ENCODE measurements at places on chromosomes 13 and 19.
A peak's percentile ranks its signal among the peaks of the same experiment; 100 is the strongest.

DNA sequence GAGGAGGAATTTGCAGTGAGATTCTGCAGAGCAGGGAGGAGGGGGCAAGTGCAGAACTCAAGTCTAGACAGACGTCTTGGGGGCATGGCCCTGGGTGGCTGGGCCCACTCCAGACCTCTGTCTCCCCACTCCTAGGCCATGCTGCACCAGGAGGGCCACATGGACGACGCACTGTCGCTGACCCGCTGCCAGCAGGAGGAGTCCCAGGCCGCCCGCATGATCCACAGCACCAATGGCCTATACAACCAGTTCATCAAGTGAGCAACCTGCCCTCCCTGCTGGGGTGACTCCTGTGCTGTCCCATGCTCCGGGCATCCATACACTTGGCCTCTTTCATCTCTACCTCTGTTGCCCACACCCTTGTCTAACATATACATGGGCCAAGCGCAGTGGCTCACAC lies 18.1 kb downstream of the RYR1 start:
- DNase-seq: no peak

DNA sequence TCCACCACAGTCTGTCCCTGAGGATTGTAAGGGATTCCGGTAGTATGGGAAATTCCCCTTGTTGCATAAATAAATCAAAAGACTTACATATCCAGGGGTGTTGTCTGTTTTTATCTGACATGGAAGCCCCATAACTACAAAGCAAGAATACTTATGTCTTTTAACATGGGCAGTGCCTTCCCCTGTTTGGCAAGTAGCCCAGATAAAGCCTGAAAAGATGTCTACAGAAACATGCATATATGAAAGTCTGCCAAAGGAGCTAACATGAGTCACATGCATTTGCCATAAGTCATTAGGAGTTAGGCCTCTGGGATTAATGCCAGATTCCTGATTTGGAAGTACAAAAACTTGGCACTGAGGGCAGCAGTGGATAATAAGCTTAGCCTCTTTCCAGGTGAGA lies 62.1 kb downstream of the ZNF737 start:
- DNase-seq: no peak

GRCh38 chr19:46456930-46457329 lies 14.4 kb downstream of the PNMA8A start:
- DNase-seq: no peak

DNA sequence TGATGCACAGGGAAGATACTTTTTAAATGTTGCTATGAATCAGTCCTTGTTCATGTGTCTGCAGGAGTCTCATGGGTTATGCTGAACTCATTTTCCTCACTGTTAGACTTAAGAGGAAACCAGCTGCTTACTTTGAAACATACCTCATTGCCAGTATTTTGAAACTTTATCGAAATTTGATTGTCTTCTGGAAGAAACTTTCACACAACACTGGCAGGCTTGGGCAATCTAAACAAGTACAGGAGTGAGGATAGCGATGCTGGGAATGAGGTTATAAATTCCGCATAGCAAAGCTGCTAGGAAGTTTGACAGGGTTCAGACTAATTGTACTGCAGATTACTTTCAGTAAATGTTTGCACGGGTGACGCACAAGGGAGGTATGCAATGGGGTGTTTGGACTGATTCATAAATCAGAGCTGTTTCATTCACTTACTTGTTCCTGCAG lies 245.7 kb downstream of the DNAJC15 start:
- DNase-seq: no peak

DNA sequence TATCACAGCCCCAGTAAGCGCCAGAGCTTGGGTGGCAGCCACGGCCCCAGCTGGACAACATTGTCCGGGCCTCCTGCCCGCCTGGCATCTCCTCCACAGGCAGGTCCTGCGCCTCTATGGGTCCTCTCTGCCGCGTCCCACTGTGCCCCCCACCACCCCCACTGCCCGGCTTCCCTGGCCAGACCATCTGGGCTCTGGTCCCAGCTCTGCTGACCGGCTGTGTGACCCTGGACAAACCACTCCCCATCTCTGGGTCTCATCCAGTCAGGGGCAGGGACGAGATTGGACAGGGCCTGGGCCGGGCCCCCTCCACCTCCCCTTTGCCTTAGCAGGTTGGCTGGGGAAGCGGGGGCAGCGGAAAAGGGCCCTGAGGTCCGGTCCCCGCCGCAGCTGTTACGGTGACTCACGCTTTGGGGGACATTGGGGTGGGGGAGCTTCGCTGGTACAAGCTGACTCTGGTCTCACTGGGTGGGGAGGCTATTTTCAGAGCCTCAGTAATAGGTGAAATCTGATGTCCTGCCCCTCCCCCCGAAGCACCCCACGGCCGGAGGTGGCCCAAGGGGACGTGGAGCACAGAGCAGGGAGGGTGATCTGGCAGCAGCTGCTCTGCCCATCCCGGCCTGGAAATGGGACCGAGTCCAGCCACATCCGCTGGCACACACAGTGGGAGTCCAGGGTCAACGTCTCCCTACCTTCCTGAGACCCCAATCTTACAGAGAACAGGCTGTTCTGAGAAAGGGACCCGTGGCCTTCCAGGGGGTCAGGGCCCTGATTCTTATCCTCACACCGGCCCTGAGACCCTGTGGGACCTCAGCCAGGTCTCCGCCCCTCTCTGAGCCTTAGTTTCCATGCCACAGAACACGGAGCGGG lies 9.1 kb downstream of the NFIC start:
- DNase-seq: no peak

- no peak for DNase-seq
These were observed 3.1 kb upstream of the ZNF471 start for GRCh38 chr19:56504581-56504980.

- DNase-seq: peak; percentile 80
These were observed 1.7 kb upstream of the SLITRK5 start for GRCh38 chr13:87669379-87669978.

DNA sequence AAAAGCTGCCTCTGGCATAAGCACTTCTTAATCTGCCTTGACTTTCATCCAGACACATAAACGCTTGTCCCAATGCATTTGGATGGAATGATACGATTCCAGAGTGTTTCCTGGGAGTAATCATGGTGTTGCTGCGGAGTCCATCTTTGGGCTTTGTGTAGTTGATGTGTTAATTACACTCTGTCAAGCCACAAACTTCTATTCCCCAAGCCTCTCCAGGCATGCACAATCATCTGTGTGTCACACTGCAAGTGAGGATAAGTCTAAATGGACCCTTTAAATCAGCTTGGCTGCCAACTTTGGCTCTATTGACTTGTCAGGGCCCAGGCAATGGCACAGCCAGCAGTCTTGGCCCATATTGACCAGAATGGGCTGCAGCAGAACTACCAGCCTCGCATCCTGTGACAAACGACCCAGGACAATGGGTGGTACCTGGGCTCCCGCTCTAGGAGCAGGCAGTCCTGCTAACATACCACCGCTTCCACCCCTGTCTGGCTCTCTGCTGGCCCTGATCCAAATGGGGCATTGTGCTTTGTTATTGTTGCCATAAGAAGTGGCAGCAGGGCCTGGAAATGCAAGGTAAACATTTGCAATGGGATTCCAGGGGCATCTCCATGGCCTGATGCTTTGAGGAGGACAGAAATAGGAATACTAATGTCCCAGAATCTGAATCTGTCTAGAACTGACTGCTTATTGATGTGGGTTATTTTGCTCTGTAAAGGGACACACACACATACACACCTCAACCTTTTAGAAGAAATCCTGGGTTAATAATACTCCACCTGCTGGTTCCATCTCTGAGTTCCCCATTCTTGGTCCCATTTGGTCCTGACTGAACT lies 127.2 kb downstream of the DNAJC15 start:
- DNase-seq: no peak

GRCh38 chr13:99859178-99860177 lies 112.1 kb downstream of the ZIC5 start:
- no peak for DNase-seq

DNA sequence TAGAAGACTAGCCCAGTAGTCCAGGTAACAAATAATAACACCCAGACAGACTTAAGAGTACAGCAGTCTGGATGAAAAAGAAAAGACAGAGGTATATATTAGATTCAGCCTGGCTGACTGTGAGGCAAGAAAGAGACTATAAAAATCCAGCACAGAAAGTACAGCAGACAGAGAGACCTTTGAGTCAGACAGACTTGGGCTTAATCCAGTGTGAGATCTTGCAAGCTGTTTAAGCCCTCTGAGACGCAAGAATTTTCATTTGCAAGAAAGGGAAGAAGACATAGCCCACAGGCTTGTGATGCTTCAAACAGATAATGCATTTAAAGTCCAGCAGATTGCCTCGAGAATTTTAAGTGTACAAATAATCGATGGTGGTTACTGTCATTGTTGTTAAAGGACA lies 471.4 kb downstream of the LIG4 start:
- no peak for DNase-seq

GRCh38 chr13:77031656-77032243 lies 4.8 kb upstream of the FBXL3 start:
- no peak for DNase-seq

DNA sequence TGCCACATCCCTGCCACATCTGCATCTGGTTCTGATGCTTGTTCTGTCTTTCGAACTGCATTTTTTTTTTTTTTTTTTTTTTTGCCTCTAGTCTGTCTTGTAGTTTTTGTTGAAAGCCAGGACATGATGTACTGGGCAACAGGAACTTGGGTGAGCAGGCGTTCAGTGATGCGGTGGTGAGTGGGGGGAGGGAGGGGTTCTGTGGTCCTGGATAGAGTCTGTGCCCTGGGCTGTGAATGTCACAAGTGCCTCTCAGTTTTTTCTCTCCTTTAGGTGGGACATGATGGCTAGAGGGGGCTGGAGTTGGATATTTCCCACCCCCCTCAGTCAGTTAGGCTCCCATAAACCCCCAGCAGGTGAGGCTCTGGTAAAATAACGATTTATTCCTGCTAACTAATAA lies 3.5 kb downstream of the CEACAM4 start:
- no peak for DNase-seq

DNA sequence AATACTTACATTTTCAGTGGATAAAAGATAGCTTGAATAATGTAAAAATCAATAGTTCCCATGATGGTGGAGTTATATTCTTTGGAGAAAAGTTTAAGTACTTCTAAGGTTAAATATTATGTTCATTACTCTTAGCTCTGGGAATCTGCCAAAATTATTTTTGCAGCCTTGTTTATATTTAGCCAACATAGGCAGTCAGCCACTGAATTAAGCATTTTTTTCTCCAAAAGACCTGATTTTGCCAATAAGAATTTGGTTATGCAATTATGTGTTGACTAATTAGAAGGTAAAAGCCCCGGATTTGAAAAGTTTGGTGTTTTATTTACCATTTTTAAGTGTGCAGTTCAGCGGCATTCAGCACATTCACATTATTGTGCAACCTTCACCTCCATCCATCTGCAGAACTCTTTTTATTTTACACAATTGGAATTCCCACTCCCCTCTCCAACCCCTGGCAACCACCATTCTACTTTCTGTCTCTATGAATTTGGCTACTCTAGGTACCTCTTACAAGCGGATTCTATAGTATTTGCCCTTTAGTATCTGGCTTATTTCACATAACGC lies 90.1 kb upstream of the C1QTNF9B start:
- no peak for DNase-seq

DNA sequence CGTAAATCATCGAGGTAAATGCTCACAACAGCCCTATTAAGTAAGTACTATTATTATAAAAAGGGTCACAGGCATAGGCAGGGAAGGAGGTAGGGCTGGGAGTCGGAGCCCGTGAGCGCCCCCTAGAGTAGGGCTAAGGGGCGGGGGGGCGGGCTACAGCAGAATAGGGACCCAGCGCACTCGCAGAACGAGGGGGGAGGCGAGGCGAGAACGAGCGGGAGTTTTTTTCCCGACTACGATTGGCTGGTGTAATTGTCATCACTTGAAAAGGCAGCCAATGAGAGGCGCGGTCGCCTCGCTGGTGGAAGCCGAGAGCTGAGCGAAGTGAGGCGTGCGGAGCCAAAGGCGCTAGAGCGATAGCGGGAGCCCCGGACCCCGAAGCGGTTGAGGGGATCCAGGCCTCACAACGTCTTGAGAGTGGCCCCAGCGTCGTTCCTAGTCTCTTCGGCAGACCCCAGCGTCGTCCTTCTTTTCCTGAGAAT lies 24.2 kb downstream of the KEAP1 start:
- DNase-seq: peak; percentile 83

GRCh38 chr19:8607386-8607785 lies 3.1 kb downstream of the ADAMTS10 start:
- no peak for DNase-seq

DNA sequence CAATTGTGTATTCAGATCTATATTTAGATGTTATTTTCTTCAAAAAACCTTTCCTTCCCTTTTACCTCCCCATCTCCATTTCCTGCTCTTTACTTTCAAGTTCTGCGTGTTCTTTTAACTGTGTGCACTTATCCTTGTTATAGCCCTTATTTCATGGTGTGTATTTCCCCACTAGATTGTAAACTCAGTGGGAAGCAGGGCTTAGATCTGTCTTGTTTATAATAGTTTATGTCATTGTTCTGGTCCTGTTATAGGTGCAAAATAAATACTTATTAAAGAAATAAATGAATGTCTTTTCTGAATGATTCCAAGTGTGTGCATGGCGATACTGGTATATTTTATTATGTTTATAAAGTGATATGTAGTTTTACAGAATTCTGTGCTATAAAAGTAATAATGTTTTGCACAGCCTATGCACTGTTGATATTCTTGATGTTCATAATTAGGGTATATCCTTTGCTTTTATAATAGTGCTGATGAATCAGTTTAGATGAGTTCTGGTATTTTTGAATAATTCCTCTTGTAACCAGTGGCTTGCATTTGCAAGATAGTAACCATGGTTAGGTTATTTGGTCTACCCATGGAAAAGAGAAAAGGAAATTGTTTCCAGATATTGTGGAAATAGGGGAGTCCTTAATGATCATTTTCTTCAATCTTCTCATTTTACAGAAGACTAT lies 12.1 kb downstream of the NDFIP2 start:
- no peak for DNase-seq

- DNase-seq: no peak
These were observed 570.2 kb downstream of the SLITRK1 start for GRCh38 chr13:83311886-83312577.

GRCh38 chr13:71768881-71769280 lies 98.1 kb downstream of the DACH1 start:
- no peak for DNase-seq

- DNase-seq: no peak
These were observed 246.1 kb downstream of the PCDH17 start for GRCh38 chr13:57877601-57878000.

GRCh38 chr19:47013041-47013517 lies 6.6 kb upstream of the NPAS1 start:
- DNase-seq: peak; percentile 51

- no peak for DNase-seq
These were observed 21.9 kb downstream of the SMIM24 start for GRCh38 chr19:3458229-3459088.

GRCh38 chr13:98530217-98530616 lies 46.7 kb downstream of the STK24 start:
- DNase-seq: no peak

Data from NCI-H1092 treated with DMSO at 0.1 percent for 48 hours (cell line).